Stimulated activated CD8-positive, alpha-beta memory T cell treated with anti-CD3 and anti-CD28 coated beads, Interleukin-4, amount 100 ng/mL, for 1 hour (primary cell): ENCODE measurements at places on chromosomes 6 and 20.

GRCh38 chr6:109867970-109868358 is 110.1 kb upstream of the GPR6 start:
- no peak for DNase-seq

DNA sequence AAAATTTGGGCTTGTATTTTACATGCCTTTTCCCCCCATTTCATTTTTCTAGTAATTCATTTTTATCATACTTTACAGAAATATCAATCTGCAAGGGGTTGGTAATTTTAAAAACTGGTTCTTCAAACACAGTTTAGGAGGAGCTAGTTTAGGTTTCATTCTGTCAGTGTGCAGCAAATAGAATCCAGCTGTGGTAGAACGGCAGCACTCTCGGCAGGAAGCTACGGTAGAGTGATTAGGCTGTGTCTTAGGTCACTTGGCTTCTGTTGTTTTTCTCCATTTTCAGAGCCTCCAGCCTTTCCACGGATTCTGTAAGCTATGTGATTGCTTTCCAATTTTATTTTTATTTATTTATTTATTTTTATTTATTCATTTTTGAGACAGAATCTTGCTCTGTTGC is 32.7 kb downstream of the TLDC2 start:
- no peak for DNase-seq

DNA sequence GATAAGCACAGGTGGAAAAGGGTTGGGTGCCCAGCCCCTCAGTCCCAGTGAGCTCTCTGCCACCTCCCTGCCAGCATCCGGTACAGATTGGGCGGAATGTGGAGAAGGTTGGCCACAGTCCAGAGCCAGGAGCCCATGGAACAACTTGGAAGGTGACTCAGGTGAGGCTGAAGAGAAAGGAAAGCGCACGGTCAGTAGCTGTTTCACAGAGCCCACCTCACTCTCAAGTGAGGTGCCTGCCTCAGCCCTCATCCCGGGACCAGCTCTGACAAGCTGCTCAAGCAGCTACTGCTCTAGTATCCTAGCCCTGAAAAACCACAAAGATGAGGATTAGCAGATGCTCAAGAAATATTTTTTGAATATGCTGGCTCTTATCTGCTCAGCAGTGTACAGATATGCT is 1.1 kb upstream of the MMP24OS start:
- no peak for DNase-seq

DNA sequence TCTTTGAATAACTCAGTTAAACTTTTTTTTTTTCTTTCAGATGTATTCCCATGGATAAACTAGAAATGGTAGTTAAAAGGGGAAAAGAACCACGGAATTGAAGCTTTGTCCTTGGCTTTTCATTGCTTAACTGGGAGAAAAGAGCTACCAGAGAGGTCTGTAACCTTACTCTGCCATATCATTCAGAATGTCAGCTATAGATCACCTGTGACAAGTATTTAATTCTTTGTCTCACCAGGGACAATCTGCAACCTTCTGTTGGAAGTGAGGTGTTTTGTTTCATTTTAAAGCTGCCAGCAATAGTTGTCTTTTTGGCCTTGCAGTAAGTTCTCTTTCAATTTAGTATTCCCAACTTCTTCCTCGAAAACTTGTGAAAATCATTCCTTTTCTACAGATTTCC is 618.4 kb downstream of the FRK start:
- DNase-seq, result no peak

GRCh38 chr20:48153523-48153922 is 368.2 kb upstream of the SULF2 start:
- DNase-seq, result no peak

- no peak for DNase-seq
Observed at GRCh38 chr20:2820896-2821869, 5.0 kb downstream of the TMEM239 start.

- DNase-seq, result no peak
Observed at GRCh38 chr6:167580619-167580911, 246.1 kb upstream of the AFDN start.

- DNase-seq, result no peak
Observed at GRCh38 chr6:9467741-9468140, 947.1 kb downstream of the TFAP2A start.

DNA sequence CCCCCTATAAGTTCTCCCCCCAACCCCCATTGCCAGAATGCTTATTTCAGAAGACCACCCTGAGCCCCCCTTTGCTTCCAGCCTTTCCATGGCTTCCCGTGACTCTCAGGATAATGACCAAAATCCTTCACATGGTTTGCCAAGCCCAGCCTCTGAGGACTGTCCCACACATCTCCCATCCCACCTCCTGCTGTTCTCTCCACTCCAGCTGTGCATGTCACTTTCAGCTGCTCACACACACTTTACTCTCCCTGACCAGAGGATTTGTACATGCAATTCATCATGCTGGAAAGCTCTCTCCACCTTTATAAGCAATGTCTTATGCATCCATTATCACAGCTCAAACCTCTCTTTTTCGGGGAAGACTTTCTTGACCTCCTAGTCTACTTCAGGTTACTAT is 164.2 kb downstream of the PRL start:
- DNase-seq, result no peak

- no peak for DNase-seq
Observed at GRCh38 chr6:151875524-151875923, 68.0 kb downstream of the ESR1 start.

DNA sequence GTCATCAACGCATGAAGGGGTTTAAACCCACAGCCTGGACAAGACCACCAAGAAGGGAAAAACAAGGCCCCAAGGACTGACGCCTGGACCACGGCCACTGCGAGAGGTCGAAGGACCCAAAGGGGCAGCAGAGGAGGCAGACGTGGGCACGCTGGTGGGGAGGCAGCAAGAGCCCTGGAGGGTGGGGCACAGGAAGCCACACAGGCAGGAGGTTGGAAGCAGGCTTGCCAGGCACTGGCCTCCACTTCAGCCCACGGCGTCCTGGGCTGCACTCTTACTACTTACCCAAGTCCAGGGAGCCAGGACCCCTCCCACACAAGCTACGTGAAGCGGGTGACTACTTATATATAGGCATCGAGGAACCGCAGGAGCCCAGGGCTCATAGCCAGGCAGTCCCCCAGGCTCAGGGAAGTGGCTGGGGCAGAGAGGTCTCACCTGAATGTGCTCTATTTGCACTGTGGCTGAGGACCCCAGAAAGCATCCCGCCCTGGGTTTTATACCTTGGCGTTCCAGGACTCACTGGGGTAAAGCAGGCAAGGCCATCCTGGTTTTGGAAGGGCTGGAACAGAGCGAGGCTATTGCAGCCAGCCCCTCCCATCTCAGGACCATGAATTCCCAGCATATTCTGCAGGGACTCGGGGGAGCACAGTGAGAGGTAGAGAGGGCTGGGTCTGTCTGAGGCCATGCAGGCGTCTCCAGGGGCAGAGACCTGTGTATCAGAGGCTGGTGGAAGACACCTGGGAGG is 113.8 kb upstream of the AFDN start:
- DNase-seq, result no peak

DNA sequence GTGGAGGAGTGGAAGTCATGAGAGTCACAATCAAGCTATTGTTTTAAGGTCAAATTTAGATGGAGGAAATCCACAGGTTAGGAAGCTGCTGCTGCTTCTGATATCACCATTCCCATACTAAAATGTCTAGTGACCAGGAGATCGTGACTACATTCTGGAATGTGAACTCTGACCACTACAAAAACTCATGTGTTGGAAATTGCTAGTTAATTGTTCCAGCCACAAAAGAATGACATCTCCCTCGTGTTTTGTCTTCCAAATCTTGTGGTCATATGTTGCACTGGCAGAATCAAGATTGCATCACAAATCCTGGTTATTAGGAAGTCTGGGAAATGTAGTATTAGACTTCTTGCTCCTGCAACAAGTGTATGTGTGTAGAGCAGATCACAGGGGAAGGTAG is 441.9 kb downstream of the CD109 start:
- DNase-seq, result no peak

DNA sequence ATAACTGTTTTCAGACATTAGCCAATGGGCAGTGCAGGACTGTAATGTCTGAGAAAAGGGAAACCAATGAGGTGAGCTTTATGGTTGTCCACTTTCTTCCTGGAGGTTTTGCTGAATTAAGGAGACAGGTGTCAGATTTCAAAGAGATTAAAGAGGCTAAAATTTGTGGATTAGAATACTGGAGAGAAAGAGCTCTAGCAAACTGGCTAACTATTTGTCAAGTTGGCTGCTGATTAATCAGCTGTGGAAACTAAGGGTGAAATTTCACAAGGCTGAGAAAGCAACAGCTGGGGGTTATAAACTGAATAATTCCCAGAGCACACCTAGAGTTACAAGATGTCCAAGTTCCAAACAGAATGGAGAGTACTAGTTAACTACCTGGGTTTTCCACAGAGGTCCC is 198.9 kb downstream of the TBC1D32 start:
- no peak for DNase-seq

DNA sequence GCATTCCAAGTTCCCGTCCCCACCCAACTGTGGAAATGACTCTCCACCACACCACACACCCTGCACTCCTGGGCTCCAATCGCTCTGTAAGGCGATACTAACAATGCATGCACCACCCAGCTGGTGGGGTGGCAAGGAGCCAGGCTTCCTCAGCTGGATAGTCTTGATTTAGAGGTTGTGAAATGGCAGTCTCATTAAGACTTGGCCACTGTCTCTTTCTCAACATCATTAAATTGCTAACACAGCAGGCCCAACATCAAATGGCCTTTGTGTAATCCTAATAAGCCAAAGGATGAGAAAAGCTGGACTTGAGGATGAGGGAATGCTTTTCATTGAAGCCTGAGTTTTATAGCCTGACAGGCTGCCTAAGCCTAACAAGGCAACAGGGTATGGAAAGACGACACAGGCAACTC is 223.7 kb downstream of the GMDS start:
- no peak for DNase-seq

GRCh38 chr6:31465718-31466117 is 32.2 kb upstream of the MICB start:
- no peak for DNase-seq

- DNase-seq, result no peak
Observed at GRCh38 chr6:84390851-84391250, 163.4 kb upstream of the CEP162 start.

- no peak for DNase-seq
Observed at GRCh38 chr20:199996-200395, 10.5 kb upstream of the DEFB128 start.

- no peak for DNase-seq
Observed at GRCh38 chr6:45445749-45446549, 68.2 kb upstream of the SUPT3H start.

- DNase-seq, result no peak
Observed at GRCh38 chr6:167827583-167828324, 1.0 kb downstream of the AFDN start.

DNA sequence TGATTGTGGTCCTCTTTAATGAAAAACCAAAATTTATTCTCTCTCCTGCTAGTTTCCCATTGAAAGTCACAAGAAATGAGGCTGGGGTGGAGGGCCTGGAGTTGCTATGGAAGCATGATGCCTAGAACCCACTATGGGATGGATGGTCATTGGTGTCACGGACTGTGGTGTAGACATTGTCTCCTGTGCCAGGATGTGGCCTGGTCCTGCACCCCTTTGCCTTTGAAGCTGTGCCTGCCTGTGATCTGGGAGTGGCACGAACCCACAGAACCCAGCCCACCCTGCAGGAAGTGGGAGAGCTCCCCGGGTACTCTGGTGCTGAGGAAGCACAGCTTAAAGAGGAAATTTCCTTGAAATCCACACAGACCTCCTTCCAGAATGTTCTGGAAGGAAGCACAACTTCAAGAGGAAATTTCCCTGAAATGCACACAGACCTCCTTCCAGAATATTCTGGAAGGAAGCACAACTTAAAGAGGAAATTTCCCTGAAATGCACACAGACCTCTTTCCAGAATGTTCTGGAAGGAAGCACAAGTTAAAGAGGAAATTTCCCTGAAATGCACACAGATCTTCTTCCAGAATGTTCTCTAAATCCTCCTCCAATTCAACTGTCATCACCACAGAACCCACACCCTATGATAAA is 105.6 kb downstream of the CDH26 start:
- no peak for DNase-seq

DNA sequence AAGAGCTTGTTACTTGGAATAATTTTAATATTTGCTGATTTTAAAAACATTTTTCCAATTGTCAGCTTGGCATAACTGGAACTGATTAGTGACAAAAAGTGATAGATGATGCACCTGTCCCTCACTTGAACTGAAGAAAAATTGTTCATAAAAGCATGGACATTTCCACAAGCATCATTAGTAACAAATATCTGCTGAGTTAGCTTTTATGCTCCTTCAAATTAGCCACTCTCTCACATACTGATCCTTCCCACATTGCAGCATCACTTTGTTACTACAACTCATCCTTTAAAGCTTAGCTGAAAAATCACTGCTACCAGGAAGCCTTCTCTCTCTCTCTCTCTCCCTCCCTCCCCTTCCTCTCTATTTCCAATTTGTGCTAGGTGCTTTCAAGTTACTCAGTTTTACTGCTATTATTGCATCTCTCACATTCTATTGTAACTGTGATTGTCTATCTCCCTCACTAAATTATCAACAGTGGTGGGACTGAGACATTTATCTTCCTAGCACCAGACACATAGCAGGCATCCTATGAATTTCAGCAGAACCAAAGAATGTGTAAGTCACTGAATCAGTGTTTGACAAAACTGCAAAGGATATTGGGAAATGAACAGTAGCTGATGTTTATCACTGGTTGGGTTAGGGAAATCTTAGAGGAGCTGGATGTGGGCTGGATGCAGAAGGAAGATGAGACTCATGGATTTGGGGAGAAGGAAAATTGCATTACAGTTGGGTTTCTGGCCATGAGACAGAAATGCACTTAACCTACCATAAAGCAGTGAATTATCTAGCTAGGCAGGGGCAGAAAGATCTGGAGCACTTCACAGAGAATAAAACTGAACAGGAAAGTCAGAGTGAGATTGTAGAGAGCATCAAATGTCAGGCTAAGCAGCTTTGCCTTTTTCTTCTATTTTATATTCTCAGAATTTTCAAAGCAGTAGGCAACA is 128.4 kb upstream of the PLN start:
- no peak for DNase-seq

DNA sequence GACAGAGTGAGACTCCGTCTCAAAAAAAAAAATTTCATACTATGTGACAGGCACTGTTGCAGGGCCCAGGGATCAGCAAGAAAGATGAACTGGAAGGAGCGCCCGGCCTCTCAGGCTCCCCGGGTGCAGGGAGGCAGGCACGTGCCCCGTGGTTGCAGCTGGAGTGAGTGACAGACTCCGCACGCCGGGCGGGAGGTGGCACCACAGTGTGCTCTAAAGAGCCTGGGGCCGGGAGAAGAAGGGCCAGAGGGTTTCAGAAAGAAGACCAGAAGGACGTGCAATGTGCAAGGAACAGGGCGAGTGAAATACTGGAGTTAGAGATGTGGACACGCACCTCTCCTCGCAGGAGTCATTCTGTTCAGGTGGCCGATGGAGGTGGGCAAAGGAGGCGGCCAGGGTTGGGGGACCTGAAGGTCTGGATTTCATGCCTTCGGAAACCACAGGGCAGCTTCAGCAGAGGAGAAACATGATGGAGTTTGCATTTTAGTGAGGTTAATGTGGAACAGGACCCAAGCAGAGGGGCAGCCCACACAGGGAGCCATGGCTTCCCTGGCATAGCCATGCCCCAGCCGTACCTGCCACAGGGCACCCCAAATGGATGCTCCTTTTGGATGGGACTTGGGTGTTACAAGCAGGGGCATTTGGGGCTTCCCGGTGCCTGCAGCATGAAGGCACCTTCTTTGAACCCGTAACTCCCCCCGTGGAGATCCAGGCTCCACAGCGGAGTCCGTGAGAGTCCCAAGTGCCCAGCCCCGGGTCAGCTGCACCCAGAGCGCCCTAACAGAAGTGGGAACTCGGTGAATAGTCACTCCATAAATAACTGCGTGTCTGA is 226.2 kb downstream of the ERMARD start:
- no peak for DNase-seq

- DNase-seq, result no peak
Observed at GRCh38 chr6:37008484-37009465, 3.3 kb downstream of the FGD2 start.
